Activated CD4-positive, alpha-beta T cell treated with anti-CD3 and anti-CD28 coated beads, Interleukin-2, amount 50 U/mL, for 4 hours (primary cell): ENCODE measurements at places on chromosomes 12 and 14.

DNA sequence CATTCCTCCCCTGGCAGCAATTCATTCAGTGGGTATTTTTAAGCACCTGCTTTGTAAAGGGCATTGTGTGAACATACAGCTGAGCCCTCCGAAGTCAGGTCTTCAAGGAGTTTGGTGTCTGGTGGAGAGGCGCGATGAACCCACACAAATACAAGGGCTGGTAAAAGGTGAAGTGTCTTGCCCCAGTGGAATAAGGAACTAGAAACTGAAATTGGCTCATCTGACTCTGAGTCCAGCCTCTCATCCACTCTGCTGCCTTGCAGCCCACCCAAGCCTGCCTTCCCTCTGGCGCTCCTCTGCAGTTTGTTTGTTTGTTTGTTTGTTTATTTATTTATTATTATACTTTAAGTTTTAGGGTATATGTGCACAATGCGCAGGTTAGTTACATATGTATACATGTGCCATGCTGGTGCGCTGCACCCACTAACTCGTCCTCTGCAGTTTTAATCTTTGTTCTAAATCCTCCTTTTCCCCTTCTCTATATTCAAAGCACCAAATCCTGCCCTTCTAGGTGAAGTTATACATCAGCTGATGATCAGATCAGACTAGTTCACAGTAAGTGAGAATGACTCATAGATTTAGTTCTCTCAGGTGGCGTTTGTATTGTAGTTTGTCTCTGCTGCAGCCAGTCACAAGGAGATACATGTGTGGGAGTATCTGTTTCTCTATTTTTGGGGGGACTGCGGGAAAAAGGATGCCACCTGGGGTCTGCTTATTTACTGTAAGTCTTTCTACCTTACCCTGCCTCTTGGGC is 394.5 kb downstream of the APAF1 start:
- DNase-seq = no peak

DNA sequence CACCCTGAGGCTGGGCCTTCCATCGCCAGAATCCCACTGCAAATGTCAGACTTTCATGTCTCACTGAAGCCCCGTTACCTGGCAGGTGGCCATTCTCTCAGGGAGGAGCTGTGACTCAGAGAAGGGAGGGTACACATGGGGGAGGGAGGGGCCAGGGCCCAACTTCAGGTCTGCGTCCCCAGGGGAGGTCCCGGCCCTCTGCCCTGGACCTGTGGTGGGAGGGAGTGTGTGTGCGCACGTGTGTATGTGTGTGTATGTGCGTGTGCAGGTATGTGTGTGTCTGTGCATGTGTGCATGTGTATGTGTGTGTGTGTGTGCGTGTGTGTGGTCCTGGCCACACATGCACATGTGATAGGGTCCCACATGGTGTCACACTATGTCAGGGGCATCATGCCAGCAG is 50.9 kb downstream of the MVK start:
- DNase-seq = no peak

- DNase-seq = no peak
These were observed 17.7 kb downstream of the PSMC1 start for GRCh38 chr14:90274019-90274418.

DNA sequence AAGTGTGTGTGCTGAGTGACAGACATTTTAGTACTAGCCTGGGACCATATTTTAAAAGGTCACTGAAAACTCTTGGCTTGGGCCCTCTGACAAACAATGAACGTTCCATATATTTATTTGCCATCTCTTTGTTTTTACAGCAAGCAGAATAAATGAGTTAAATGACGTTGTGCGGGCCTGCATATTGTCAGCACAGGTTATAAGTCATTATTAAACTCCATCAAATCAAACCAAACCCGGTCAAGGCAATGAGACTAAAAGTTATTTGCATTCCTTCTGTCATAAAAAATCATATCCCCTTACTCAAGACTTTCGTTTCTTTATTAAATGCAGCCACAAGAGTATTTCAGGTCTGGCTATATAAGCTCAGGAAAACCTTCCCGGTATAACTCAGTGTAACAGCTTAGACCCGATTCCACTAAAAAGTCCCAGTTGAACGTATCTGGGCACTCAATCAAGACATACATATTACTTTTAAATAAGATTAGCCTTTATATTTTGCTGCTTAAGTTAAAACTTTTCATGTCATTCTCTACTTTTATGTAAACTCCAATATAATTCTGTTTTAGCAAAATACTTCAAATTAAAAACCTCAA is 84.9 kb downstream of the DICER1 start:
- no peak for DNase-seq

GRCh38 chr12:82880442-82880901 is 193.8 kb downstream of the TMTC2 start:
- no peak for DNase-seq

DNA sequence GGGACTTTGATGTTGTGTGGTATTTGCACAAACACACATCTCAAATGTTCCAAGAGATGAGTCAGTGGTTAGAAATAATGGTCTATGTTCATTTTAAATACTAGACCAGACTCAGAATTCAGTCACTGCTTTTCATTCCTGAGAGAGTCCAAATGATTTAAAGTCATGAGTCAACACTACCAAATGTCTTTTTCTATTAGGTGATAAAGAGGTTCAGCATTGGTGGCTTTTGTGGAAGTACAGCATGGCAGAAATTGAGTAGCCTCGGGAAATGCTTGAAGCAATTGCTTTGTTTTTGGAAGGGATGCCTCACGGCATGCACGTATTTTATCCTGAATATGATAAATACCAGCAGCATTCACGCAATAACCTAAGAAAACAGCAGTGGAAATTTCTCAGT is 115.7 kb downstream of the DIO2 start:
- no peak for DNase-seq

GRCh38 chr12:97216848-97217247 is 245.8 kb upstream of the RMST start:
- DNase-seq = no peak

GRCh38 chr12:108194585-108194984 is 65.5 kb downstream of the WSCD2 start:
- DNase-seq = no peak

- no peak for DNase-seq
These were observed 14.9 kb upstream of the LRRK2 start for GRCh38 chr12:40209886-40210285.

DNA sequence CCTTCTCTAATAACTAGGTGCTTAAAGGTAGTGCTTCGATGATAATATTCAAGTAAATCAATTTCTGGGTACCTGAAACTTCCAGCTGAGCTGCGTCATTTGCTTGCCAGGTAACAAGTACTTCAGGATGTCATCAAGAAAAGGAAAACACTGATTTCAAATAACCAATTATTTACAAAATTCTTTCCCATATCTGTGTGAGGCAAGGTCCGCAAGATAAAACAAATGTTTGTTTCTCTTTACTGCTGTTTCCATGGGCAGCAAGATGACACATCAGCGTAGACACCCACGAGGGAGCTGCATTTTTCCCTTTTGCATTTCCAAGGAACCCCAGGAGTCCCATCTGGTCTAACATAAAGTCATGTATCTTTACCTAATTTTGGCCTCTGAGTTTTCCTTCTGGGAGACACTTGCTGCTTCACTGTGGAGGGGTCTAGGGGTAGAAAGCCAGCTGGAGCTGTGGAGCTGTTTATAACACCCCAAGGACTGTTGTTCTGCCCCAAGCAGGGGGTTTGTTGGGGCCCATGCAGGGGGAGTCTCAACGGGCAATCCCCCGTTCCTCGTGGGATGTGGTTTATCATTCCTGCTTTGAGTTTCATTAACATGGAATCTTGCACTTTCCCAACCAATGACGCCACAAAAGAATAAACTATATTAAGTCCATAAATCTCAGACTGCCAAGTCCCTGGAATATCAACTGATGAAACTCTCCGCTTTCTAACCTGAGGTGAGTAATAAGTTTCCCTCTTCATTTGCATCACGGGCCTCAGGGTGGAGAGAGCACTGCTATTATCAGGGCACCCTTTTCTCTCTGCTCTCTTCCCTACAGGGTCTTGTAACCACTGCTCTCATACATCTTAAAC is 112.8 kb upstream of the PELI2 start:
- no peak for DNase-seq

GRCh38 chr12:122929812-122930211 is 33.9 kb upstream of the VPS37B start:
- DNase-seq = no peak

DNA sequence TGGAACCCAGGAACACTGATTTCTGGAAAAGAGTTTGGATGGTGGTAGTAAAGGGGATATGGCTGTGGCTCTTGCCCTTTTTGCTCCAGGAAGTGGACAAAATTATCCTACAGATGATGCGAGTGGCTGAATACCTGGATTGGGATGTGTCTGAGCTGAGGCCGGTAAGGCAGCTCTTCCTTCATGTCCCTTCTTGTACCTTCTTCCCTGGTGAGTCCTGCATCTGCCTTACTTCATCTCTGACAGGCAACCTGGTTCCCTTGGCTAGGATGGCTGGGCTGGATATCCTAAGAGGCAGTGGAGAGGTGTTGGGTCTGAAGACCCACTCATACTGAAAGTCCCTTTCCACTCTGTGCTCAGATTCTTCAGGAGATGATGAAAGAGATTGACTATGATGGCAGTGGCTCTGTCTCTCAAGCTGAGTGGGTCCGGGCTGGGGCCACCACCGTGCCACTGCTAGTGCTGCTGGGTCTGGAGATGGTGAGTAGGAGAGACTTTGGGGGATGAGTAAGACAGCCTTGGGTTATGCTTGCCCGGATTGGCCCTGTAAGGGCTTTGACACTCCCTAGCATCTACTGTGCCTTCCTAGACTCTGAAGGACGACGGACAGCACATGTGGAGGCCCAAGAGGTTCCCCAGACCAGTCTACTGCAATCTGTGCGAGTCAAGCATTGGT is 8.0 kb downstream of the DGKA start:
- DNase-seq = no peak

DNA sequence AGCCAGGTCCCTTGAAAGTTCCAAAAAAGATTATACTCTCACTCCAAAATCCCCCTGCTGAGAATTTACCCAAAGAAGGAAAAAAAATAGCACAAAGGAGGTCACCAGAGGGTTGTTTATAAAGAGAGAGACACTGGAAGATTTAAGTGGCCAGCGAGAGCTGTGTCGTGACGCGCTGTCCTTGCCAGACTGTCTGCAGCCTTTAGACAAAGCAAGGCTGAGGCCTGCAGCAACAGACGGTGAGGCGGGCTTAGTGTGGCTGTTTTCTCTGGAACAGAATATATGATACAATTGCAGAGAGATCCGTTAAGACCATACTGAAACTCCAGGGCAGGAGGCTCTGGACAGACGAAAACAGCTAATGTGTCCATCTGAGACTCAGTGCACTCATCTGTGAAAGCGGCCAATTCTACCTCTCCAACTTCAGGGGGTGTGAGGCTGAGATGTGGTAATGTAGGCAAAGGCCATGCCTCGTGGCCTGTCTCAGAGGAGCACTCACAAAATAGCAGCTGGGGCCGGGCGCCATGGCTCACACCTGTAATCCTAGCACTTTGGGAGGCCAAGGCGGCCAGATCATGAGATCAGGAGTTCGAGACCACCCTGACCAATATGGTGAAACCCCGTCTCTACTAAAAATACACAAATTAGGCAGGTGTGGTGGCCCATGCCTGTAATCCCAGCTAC is 36.2 kb downstream of the ANAPC7 start:
- DNase-seq = no peak

- no peak for DNase-seq
These were observed 28.1 kb upstream of the PAX9 start for GRCh38 chr14:36633580-36633979.

GRCh38 chr14:20413744-20414082 is 412 bp upstream of the TEP1 start:
- DNase-seq = no peak

- no peak for DNase-seq
These were observed 92.9 kb upstream of the TBX3 start for GRCh38 chr12:114776731-114777442.

- DNase-seq = no peak
These were observed 64.9 kb upstream of the GALNT9 start for GRCh38 chr12:132393991-132394949.

DNA sequence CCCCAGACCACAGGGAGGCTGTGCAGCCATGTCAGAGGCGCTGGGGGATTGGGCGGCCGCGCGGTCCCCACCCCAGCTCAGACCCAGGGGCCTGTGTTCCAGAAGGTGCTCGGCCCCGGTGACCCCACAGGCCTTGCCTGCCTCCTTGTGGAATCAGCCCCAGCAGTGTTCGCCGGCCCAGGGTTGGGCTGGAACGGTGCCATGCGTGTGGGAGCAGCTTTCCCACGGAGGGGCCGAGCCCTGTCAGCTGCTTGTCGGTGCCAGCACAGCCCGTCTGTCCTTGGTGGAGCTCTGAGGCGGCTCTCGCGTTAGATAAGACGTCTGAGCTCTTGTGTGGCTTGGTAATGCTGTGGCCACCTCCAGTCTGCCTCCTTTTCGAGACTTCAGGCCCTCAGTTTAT is 8.5 kb downstream of the ZFYVE21 start:
- DNase-seq = no peak

- DNase-seq = no peak
These were observed 7.0 kb downstream of the CCND2 start for GRCh38 chr12:4280351-4281163.

DNA sequence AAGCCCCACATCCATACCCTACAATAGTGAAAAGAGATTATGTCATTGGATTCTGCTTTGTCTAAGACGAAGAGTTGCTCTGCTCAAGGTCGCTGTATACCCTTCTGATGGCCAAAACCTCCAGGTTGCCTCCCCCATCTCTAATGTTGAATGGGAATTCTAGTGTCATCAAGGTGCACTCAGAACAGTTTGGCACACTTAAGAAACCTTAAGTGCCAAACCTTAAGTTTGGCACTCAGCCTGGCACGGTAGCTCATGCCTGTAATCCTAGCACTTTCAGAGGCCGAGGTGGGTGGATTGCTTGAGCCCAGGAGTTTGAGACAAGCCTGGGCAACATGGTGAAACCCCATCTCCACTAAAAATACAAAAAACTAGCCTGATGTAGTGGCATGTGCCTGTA is 1245.6 kb upstream of the SEL1L start:
- no peak for DNase-seq

- DNase-seq = no peak
These were observed 84.0 kb downstream of the ITPK1 start for GRCh38 chr14:93031505-93032315.

- no peak for DNase-seq
These were observed 101.7 kb downstream of the DPF3 start for GRCh38 chr14:72792051-72792788.

- DNase-seq = no peak
These were observed 14.5 kb upstream of the DUSP6 start for GRCh38 chr12:89366676-89367364.

DNA sequence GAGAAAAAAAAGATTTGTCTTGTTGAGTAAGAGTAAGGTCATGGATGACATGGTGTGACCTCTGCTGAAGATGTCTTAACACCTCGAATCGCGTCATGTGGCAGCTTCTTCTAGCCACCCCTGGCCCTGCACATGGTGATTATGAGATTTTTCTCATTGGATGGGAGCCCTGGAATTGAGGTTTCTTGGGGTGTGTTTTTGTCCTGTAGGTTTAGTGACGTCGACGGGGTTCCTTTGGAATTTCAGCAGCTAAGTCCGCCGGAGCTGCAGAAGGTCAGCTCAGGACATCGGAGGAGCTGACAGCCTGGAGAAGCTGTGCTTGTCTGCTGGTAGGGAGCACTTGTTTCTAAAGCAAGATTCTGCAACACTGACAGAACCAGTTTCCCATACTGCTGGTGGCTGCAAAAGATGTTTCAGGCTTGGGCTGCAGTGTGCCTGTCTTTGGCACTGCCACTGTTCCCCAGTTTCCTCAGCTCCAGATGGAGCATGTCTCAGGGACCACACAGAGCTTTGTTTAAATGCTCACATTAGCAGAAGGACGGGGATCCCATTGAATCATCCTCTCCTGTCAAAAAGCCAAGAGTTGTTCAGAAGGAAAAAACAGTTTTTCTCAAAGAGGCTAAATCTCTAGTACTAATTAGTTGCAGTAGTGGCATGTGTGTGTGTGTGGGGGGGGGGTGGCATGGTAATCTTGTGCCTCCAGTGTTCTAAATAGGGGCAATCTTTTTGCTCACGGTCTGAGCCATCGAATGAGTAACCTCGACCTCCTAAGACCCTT is 5.2 kb upstream of the FOS start:
- DNase-seq = no peak
